ENCODE measurements at places on chromosomes 11 and 22. TPM values are rescaled to one million over a fixed set of nuclear protein-coding genes. Genes with fewer than 3 reads are reported as not detected.

Gene TMEM191B
- 5.3 TPM for total RNA-seq

Gene ANAPC15
- 72.7 TPM for total RNA-seq

Gene OR51F2
- not detected for total RNA-seq

Gene GAS2L1
- total RNA-seq, result 21.4 TPM

Gene SPINDOC
- 33.0 TPM for total RNA-seq

Gene USP35
- total RNA-seq, result 4.1 TPM

Gene ADM
- 0.78 TPM for total RNA-seq

Gene CRYBB2
- total RNA-seq, result not detected

Gene HYOU1
- total RNA-seq, result 193 TPM

Gene NXPE2
- total RNA-seq, result not detected

Gene TRPC6
- total RNA-seq, result not detected

Gene KCNJ1
- not detected for total RNA-seq

Gene GP1BB
- total RNA-seq, result 139 TPM

Gene TBX1
- total RNA-seq, result 35.0 TPM

Gene DMC1
- 5.2 TPM for total RNA-seq

Gene OR10A2
- not detected for total RNA-seq

Gene ARHGAP20
- total RNA-seq, result not detected

Gene TRIM6
- total RNA-seq, result 7.2 TPM

Gene CALCA
- total RNA-seq, result not detected

Gene NNMT
- total RNA-seq, result 11.7 TPM

Gene PAMR1
- total RNA-seq, result not detected

Gene ELFN2
- total RNA-seq, result not detected

Gene CARNS1
- 0.07 TPM for total RNA-seq

Gene SLC22A12
- total RNA-seq, result not detected

Gene NFAM1
- total RNA-seq, result 0.18 TPM

Gene GGT5
- total RNA-seq, result 0.81 TPM

Gene OR8D4
- total RNA-seq, result not detected

Gene GAB4
- not detected for total RNA-seq

Gene TSGA10IP
- total RNA-seq, result not detected

Gene GLYAT
- not detected for total RNA-seq

Gene KRTAP5-10
- total RNA-seq, result not detected

Gene PATE2
- total RNA-seq, result not detected

Gene HORMAD2
- not detected for total RNA-seq

Gene SLC35F2
- 53.4 TPM for total RNA-seq

Gene OSM
- not detected for total RNA-seq

Gene CARD16
- 0.31 TPM for total RNA-seq

Gene DRD2
- total RNA-seq, result not detected

Gene LYVE1
- 0.27 TPM for total RNA-seq

Gene BARX2
- total RNA-seq, result not detected

Gene TYR
- total RNA-seq, result not detected

Gene CTSW
- not detected for total RNA-seq

Gene FERMT3
- total RNA-seq, result 249 TPM

Gene MMP12
- not detected for total RNA-seq

Gene SYT8
- total RNA-seq, result not detected

Gene NXPE1
- total RNA-seq, result 0.45 TPM

Gene ANO9
- 14.5 TPM for total RNA-seq

Gene SLC25A22
- total RNA-seq, result 55.4 TPM

Gene PC
- total RNA-seq, result 38.0 TPM

Gene FBLN1
- 0.56 TPM for total RNA-seq

Gene TMPRSS4
- total RNA-seq, result 6.6 TPM

Gene TBX10
- not detected for total RNA-seq
